ENCODE measurements at places on chromosomes 12 and 14. TPM values are rescaled to one million over a fixed set of nuclear protein-coding genes. Genes with fewer than 3 reads are reported as not detected.

Gene RPL10L
- total RNA-seq: not detected

Gene TGM1
- not detected for total RNA-seq

Gene HEBP1
- 44.6 TPM for total RNA-seq

Gene C12orf54
- total RNA-seq: not detected

Gene ADCY6
- 23.1 TPM for total RNA-seq

Gene SERPINA3
- not detected for total RNA-seq

Gene TTC9
- total RNA-seq: not detected

Gene NRXN3
- not detected for total RNA-seq

Gene INHBE
- total RNA-seq: 0.43 TPM

Gene ARHGEF40
- total RNA-seq: 50.3 TPM

- DNase-seq: no peak
These were observed 207.3 kb upstream of the ARID2 start for GRCh38 chr12:45522227-45522626.

DNA sequence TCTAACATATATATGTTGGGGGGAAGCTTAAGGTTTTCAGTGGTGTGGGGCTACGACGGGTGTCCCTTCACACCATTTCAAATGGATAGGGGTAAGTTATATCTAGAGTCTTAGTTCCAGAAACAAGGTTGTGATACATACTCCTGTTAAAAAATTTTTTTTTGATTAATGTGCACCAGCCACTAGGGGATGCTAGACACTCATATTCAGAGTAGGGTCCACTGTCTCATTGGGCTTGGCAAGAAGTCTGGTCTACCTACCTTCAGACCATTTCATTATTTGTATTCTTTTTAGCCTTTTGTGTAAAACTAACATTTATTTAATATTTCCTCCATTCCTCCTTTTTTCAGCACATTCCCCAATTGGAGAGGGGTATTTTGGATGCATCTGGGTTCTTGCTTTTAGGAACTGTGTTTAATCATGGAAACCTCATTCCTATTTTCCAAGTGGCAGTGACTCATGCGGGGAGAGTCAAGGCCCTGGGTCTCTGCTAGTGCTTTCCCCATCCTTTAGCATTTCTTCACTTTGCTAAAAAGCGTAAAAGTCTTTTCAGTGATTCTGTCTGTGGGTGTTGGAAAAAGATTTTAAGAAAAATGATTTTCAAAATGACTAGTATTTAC lies 33.4 kb downstream of the ANO4 start:
- no peak for DNase-seq

DNA sequence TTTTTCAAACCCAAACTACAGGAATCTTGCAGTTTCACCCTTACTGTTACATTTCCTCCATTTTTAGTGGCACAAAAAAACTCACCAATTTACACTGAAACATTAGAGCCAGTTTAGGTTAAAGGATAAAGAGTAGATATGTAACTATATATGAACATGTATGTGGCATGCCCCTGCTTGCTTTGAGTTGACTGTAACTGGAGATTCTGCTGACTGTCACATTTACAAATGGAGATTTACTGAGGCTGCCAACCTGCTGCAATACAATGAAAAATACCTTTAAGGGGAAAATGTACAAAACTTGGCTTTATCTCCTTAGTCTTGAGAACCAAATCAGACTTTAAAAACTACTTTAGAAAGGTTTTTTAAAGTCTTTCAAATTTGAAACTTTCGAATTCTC lies 28.3 kb downstream of the STON2 start:
- no peak for DNase-seq

DNA sequence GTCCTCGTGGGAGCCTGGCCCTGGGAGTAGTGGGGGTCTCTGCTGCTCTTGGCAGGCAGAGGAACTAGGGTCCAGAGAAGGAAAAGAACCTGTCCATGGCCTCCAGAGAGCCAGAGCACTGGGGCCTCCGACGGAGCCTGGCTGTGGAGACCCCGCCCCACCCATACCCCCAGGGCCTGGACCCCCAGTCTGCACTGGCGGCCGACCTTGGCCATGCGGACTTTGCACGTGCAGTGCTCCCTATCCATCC lies 1.1 kb downstream of the BEGAIN start:
- no peak for DNase-seq

DNA sequence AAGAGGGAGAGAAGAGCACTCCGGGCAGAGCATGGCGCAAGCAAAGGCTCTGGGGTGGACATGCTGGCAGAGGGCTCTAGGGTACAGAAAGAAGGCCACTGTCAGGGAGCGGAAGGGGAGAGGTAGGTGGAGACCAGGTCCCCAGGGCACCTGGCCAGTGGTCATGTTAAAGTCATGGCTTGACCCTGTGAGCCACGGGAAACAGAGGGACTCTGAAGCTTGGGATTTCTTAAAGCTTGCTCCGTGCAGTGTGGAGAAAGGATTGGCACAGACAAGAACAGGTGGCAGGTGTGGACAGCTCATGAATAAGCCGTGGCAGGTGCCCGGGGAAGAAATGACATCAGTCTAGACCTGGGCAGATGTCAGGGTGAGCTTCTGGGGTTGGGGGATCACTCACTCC lies 413.8 kb downstream of the BCL11B start:
- DNase-seq: no peak

GRCh38 chr12:80178846-80179245 lies 79.5 kb downstream of the OTOGL start:
- no peak for DNase-seq

- DNase-seq: no peak
These were observed 15.8 kb upstream of the STAB2 start for GRCh38 chr12:103571286-103571685.

DNA sequence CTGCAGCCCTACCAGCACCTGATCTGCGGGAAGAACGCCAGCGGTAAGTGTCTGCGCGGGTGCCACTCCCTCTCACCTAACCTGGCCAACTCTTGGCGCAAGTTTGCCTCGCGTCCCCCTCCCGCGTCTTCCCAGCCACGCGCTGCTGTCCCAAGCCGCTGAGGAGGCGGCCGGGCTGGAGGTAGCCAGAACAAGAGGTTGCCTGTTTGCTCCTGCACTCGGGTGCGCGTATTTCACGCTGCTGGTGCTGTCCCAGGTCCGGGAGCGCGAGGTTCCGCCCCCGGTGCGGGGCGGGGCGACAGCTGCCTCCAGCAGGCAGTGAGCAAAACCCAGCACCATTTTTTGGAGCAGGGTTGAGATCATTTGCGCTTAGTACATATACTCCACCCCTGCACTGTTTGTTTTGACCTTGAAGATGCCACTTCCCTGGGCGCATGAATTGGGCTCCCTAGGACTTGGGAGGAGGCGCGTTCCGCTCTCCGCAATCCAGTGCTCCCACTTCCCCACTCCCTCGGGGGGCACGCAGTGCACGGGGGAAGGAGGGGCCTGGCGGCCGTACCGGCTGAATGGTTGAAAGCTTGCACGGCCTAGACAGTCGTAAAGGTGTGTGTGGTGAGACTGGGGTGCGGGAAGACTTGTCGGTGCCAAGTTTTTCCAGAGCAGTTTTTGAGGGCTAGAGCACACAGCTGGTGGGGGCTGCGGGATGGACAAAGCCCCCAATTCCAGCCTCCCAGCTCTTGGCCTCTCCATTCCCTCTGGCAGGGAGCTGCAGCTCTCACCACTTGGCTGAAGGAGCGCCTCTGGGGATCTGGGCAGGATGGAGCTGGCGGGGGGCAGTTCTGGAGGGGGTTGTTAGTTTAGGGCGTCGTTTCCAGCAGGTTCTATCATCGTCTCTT lies 226.9 kb upstream of the CRY1 start:
- peak; percentile 4 for DNase-seq

- peak; percentile 77 for DNase-seq
These were observed 104.0 kb downstream of the GPR135 start for GRCh38 chr14:59360923-59361794.

DNA sequence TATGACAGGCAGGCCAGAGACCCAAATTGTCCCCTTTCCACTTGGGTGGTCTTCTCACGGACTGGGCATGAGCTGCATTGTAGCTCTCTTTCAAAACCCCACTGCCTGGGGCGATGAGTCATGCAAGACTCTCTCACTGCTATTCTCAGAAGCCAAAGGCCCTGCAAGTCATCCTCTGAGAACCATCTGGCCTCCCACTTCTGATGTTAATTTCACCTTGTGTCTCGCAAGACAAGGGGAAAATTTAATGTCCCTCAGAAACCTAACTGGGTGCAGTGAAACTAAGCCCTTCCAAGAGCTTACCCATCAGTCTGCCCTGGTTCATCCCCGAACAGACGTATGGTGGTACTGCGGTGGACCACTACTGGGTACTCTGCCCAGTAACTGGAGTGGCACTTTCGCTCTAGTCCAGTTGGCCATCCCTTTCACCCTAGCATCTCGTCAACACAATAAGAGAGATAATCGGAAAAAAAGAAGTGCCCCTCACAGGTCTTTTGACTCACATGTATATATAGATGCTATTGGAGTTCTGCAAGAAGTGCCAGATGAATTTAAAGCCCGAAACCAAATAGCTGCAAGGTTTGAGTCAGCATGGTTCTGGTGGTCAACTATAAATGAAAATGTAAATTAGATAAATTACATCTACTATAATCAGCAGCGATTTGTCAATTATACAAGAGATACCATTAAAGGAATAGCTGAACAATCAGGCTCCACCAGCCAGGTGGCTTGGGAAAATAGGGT lies 31.3 kb upstream of the LALBA start:
- DNase-seq: no peak

- DNase-seq: no peak
These were observed at the start of gene ADGRD1 for GRCh38 chr12:130953771-130954543. ADGRD1 (plus strand) TSS chr12:130953907; CDS start chr12:130954466, 559 bp downstream.

- no peak for DNase-seq
These were observed 6.8 kb upstream of the PSMA6 start for GRCh38 chr14:35285168-35286002.

- no peak for DNase-seq
These were observed 708 bp upstream of the IGFBP6 start for GRCh38 chr12:53096759-53097158.

DNA sequence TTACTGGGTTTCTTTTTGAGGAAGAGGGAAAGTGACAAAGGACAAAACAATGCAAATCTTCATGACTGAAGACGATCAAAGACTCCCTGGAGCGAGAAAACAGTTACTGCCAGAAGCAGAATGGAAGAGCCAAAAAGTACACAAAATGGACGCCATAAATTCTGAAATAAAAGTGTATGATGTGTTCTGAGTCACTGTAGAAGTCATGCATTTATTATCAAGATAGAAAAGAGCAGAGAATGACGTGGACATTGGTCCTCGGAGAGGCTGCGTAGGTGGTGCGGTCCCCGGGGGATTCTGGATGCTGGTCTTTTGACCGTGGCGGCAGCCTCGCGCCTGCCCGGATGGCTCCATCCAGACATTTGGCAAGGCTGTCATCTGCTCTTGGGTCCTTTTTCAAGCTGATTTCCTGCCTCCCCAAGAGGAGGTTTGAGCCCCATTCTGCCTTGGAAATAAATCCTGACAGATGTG lies 52.8 kb downstream of the C14orf132 start:
- DNase-seq: no peak

DNA sequence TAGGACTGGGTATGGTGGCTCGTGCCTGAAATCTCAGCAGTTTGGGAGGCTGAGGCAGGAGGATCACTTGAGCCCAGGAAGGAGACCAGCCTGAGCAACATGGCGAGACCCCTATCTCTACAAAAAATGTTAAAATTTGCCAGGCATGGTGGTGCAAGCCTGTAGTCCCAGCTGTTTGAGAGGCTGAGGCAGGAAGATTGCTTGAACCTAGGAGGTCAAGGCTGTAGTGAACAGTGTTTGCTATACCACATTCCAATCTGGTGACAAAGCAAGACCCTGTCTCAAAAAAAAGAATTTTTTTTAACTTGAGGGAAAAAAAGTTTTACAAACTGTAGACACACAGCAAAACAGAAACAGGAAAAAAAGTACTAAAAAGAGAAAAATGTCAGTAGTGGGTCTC lies 2.3 kb upstream of the MAP3K9 start:
- DNase-seq: no peak

- DNase-seq: no peak
These were observed 196.9 kb downstream of the BCL11B start for GRCh38 chr14:99075061-99075460.

DNA sequence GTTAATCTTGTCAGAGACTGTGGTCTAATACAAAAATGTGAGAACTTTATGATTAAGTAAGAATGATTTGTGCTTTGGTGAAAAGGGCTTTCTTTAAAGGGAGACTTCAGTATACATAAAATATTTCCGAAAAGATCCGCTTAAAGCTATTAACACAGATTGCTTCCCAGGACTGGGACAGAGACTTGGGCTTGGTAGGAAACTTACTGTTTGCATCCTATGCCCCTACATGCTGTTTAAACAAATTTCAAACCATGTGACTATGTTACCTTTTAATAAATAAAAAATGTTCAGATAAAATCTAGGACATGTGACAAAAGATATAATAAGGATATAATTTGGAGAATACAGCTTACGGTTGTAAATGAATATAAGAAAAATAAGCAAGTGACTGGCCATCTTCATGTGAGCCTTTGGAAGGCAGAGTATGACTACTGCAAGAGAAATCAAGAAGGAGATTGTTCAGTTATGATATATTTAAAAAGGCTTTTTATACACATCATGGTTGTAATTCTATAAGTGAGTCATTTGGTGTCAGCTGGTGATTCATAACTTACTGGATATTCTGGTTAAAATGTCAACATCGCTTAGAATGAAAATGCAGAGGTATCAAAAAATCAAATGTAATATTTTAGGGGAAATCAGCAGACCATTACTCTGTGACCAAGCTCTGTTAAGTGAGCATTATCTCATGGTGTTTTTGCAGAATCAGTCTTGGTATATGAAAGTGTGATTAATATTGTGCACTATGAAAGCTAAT lies 234.7 kb upstream of the E2F7 start:
- no peak for DNase-seq

GRCh38 chr14:106372870-106373652 lies 846.7 kb downstream of the TMEM121 start:
- DNase-seq: peak; percentile 1

- DNase-seq: no peak
These were observed 27.9 kb upstream of the CCNT1 start for GRCh38 chr12:48744251-48745008.

DNA sequence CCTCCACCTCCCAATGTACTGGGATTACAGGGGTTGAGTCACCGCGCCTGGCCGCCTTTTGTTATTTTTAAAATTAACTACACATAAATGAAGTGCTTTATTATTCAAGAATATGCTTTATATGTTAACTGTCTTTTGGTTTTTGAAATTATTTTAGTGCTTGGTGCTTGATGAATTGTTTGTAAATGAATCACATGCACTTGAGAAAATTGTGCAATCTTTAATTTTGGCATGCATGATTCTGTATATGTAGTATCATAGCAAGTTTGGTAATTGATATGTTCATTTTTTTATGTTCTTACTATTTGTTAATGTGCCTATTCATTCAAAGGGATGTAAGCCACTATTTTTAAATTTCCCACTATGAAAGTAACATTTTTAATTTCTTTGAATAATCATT lies 440.9 kb downstream of the NAV3 start:
- DNase-seq: no peak

- no peak for DNase-seq
These were observed 71.6 kb downstream of the ITPK1 start for GRCh38 chr14:93044121-93044520.

DNA sequence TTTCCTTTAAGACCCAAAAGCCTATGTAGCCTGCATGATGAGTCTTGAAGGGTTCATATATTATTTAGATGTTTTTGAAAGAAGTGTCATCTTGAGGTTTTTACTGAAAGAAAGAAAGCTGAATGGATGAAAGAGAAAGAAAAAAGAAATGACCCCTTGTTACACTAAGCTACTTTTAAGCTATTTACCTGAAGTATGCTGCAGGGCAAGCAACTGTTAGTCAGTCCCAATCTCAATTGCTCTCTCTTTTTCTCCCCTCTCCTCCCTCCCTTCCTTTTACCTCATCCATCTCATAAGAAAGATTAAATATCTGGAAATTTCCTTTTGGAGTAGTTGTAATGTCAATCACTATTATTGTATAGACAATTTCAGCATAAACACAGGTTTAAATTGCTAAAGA lies 512.4 kb downstream of the TMTC2 start:
- DNase-seq: no peak

GRCh38 chr12:3881281-3881950 lies 8.2 kb upstream of the PARP11 start:
- no peak for DNase-seq

All from G401 (cell line).